Uterus (tissue), 4 donors: ENCODE measurements at places on chromosomes 5 and 9. TPM values are rescaled to one million over a fixed set of nuclear protein-coding genes. Genes with fewer than 3 reads are reported as not detected.
A peak's percentile ranks its signal among the peaks of the same experiment; 100 is the strongest.

GRCh38 chr9:112433499-112434392 lies 52.9 kb upstream of the KIAA1958 start:
- no peak overlapping the region for H3K27ac ChIP-seq
- DNase-seq: no peak
- H3K36me3 ChIP-seq: no peaks in the 10 kb centered on the region
- H3K4me1 ChIP-seq: no peaks in the 10 kb centered on the region

DNA sequence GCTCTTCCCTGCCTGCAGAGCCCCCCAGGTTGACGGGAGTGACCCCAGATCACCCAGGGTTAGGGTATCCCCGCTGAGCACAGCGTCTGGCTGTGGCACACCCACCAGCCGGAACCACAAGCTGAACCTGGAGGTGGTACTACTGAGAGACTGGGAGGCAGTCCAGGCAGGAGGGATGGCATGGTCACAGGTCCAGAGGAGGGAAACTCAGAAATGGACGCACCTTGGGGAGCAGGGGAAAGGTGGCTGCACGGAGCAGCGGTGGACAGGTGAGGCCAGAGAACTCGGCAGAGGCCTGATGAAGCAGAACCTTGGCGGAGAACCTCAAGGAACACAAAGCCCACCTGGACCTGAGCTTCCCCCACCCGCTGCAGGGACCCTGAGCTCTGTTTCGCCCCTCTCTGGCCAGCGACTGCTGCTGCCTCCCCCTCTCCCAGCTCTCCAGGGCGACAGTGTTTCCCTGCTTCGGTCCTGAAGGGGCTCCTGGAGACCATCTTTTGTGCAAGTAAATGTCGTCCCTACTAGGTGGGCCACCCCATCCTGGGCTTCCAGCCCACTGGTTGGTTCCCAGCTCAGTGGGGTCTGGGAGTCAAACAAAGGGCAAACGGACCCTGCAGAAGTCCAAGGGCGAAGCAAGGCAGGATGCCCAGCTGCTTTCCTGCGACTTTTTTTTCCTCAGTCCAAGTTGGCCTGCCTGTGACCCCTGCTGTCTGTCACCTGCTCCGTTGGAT lies 845 bp downstream of the ADGRD2 start:
- no peak for DNase-seq
- no peaks in the 10 kb centered on the region for H3K36me3 ChIP-seq
- H3K27me3 ChIP-seq: no peaks in the 10 kb centered on the region

GRCh38 chr5:89930591-89931392 lies 478.8 kb downstream of the CETN3 start:
- H3K27me3 ChIP-seq: no peaks in the 10 kb centered on the region

DNA sequence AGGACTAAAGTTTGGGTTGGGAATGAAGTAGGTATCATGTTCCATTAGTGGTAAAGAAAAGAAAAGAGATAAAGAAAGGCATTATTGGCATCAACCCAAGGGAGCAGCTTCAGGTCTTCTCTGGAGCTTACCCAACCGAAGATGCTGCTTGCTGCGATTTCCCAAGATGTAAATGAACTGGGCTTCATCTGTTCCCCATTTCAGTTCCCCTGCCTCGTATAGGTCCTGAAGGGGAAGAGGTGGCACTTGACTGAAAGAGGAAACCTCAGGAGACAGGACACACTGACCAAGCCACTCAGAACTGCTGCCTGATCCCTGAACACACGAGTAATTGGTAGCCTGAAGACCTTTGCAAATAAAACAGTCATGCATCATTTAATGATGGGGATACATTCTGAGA lies 24.6 kb downstream of the ANXA6 start:
- DNase-seq: no peak
- no peaks in the 10 kb centered on the region for H3K27me3 ChIP-seq
- no peak overlapping the region for H3K27ac ChIP-seq

The IL33 gene
- total RNA-seq: 152 TPM

GRCh38 chr5:132479111-132479951 lies 11.2 kb downstream of the IRF1 start:
- H3K27me3 ChIP-seq: no peaks in the 10 kb centered on the region
- no peak overlapping the region for H3K27ac ChIP-seq
- H3K36me3 ChIP-seq: no peaks in the 10 kb centered on the region

- no peaks in the 10 kb centered on the region for H3K4me1 ChIP-seq
- DNase-seq: peak; percentile 35
- peak overlapping the region; percentile 72 for H3K27ac ChIP-seq
- H3K4me3 ChIP-seq: no peak overlapping the region
Observed at GRCh38 chr5:143051244-143052058, 281.3 kb downstream of the ARHGAP26 start.

DNA sequence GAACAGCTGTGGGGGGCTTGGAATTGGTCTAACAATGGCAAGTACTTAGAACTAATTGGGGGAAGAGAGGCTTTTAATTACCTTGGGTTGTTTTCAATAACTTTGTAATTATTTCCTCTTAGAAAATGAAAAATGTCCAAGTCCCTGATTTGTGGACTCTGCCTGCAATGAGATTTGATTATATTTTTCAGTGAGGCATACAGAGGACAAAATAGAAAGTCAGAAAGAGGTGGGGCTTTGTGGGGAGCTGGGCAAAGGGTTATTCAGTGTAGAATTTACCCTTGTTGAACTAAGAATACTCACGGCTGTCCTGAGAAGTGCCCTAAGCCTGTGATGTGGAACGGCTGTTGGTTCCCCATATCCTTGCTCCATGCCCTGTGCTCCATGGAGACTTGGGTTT lies 153.0 kb downstream of the ICE1 start:
- H3K27me3 ChIP-seq: no peaks in the 10 kb centered on the region
- DNase-seq: no peak
- H3K4me3 ChIP-seq: no peak overlapping the region
- H3K4me1 ChIP-seq: no peaks in the 10 kb centered on the region
- H3K27ac ChIP-seq: no peak overlapping the region

The LVRN gene
- not detected for total RNA-seq
